ENCODE measurements at places on chromosomes 6 and 20.

GRCh38 chr6:104656235-104656634 is 203.5 kb downstream of the HACE1 start:
- no peak for DNase-seq

- no peak for DNase-seq
Measured at GRCh38 chr6:53201270-53201669, 52.6 kb upstream of the GCM1 start.

DNA sequence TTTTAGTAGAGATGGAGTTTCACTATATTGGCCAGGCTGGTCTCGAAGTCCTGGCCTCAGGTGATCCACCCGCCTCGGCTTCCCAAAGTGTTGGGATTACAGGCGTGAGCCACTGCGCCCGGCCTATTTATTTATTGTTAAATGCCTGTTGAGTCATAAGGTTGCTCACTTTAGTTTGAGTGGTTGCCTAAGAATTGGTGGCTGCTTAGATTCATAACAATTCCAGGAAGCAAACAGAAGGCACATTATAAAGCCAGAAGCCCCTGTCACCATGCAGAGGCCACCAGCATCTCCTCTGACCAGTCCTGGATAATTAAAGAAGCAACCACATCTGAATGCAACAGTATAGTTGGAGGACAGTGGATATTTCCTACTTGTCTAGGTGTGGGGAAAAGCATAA is 24.0 kb upstream of the ARMH2 start:
- DNase-seq: no peak

DNA sequence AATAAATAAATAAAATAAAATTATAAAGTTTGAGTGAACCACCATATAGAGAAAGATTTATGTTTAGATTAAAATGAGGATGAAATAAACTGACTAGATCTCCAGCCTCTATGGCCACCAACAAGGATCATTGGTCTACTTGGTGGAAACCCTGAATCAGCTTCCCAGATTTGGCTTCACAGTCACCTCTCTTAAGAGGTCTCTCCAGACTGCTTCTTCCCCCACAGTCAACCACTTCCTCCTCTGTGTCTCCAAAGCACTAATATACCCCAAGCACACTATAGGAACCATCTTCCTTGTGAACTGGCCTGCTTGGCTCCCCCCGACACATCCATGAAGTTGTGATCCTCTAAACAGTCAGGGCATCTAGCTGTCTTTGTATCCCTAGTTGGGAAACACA is 529.6 kb upstream of the RNF217 start:
- peak; percentile 15 for DNase-seq

Data from Kasumi-1 (cell line).